ENCODE measurements at places on chromosomes 2 and 18.

GRCh38 chr18:3088449-3088848 is 75.5 kb upstream of the LPIN2 start:
- no peak for DNase-seq

DNA sequence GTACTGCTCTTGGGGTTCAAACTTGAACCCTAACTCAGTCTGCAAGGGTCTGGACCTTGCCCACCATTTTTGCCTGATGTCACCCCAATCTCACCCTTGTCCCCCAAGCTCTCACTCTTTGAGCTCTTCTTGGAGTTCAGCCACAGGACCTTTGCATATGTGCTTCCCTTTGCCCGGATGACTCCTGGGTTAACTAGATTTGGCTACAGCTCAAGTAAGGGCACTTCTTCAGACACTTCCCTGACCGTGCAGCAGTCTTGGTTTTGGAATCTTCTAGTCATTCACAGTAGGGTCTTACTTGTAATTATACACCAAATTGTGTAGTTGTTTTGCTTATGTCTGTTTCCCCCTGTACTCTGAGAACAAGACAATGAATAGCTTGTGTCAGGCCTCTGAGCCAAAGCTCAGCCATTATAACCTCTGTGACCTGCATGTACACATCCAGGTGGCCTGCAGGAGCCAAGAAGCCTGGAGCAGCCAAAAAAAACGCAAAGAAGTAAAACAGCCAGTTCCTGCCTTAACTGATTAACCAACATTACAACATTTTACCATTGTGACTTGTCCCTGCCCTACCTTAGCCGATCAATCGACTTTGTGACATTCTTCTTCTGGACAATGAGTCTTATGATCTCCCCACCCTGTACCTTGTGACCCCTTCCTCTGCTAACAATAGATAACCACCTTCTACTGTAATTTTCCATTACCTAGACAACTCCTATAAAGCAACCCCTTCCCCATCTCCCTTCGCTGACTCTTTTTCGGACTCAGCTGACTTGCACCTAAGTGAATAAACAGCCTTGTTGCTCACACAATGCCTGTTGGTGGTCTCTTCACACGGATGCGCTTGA is 1.0 kb upstream of the MOGAT1 start:
- no peak for DNase-seq

DNA sequence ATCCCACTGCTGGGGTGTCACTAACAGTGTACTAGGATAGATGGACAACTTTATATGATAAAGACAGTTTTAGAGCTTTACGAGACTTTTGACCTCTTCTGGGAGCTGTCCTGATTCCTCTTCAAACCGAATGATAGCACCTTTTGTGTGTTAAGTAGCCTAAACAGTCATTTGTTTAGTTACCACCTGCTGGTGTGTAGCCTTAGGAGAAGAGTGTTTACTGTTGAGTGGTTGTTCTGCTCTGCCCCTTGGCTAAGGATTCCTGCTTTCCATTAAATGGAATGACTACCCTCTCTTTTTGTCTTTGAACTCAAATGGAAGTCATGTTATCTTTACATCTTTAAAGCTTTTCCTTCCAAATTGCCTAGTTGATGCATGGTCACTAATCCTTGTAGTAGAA is 28.0 kb upstream of the MGAT5 start:
- no peak for DNase-seq

DNA sequence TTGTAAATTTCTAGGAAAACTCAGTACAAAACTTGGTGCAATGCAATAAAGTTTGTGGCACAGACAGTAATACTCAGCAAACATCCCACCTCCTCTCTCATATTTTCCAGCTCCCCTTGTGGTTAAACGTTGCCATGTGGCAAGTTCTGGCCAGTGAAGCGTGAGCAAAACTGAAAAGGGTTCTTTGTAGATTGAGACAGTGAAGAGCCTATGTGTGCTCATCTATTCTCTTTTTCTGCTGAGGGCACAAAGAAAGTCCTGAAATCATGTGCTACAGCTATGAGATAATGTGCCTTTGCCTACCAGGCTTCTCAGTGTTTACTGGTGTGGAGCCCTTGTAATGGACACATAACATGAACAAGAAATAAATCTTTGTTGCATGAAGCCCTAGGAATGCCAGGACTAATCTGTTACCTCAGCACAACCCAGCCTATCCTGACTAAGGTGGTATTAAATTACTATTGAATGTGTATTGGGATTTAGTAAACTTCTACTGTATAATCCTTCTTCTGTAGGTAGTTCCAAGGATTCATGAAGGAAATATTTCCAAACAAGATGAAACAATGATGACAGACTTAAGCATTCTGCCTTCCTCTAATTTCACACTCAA is 13.0 kb upstream of the TYMS start:
- DNase-seq, result peak; percentile 98

DNA sequence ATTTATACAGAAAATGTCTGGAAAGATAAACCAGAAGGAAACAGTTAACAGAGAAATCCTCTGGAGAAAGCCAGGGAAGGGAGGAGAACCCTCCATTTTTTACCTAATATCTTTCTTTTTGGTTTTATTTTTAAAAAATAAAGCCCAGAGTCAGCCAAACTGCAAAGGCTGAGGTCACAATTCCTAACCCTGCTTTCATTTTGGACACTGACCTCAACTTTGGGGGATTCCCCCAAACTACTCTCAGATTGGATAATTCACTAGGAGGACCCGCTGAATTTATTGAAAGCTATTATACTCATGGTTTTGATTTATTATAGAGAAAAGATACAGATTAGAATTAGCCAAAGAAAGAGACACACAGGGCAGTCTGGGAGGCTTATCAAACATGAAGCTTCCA is 93.3 kb upstream of the SP3 start:
- no peak for DNase-seq

All from pons (tissue), 1 donor.